Lung (tissue), 17 donors: ENCODE measurements at places on chromosomes 16 and 17. TPM values are rescaled to one million over a fixed set of nuclear protein-coding genes. Genes with fewer than 3 reads are reported as not detected.

CCL3 gene
- polyA plus RNA-seq, result 7.8 TPM

CCL7 gene
- 44.9 TPM for polyA plus RNA-seq

ERI2 gene
- polyA plus RNA-seq, result 9.3 TPM

PRAC2 gene
- polyA plus RNA-seq, result not detected

ABCA6 gene
- 1.9 TPM for polyA plus RNA-seq

ARHGAP23 gene
- 18.3 TPM for polyA plus RNA-seq

KRT37 gene
- not detected for polyA plus RNA-seq

PHOSPHO1 gene
- polyA plus RNA-seq, result 2.2 TPM

KRT27 gene
- polyA plus RNA-seq, result 1.5 TPM

USP32 gene
- 36.9 TPM for polyA plus RNA-seq

CMTM2 gene
- 14.1 TPM for polyA plus RNA-seq

ZACN gene
- polyA plus RNA-seq, result 1.4 TPM

ST6GALNAC2 gene
- 12.1 TPM for polyA plus RNA-seq

NACA2 gene
- 0.07 TPM for polyA plus RNA-seq

SLFN13 gene
- polyA plus RNA-seq, result 5.2 TPM

GRB7 gene
- 13.4 TPM for polyA plus RNA-seq

GUCY2D gene
- 0.51 TPM for polyA plus RNA-seq

IGSF6 gene
- 54.3 TPM for polyA plus RNA-seq

MYH2 gene
- polyA plus RNA-seq, result 0.02 TPM

PABPN1L gene
- 0.03 TPM for polyA plus RNA-seq

LRRC75A gene
- polyA plus RNA-seq, result 0.68 TPM

SNF8 gene
- polyA plus RNA-seq, result 117 TPM

HEXD gene
- 57.3 TPM for polyA plus RNA-seq

EMP2 gene
- polyA plus RNA-seq, result 74.3 TPM

TBC1D3 gene
- not detected for polyA plus RNA-seq

TM4SF5 gene
- polyA plus RNA-seq, result not detected

HOXB3 gene
- polyA plus RNA-seq, result 1.9 TPM

SCNN1B gene
- 41.4 TPM for polyA plus RNA-seq

PITPNM3 gene
- 2.0 TPM for polyA plus RNA-seq

ACSM3 gene
- 10.3 TPM for polyA plus RNA-seq

HBM gene
- not detected for polyA plus RNA-seq

LHX1 gene
- not detected for polyA plus RNA-seq

CMTM1 gene
- 2.0 TPM for polyA plus RNA-seq

CCL17 gene
- polyA plus RNA-seq, result 39.3 TPM

DNAAF1 gene
- polyA plus RNA-seq, result 11.5 TPM

SIRT7 gene
- 30.5 TPM for polyA plus RNA-seq

HCRT gene
- not detected for polyA plus RNA-seq

TMEM238L gene
- polyA plus RNA-seq, result not detected

RMI2 gene
- polyA plus RNA-seq, result 7.2 TPM

ABAT gene
- polyA plus RNA-seq, result 4.5 TPM

FOXJ1 gene
- polyA plus RNA-seq, result 32.5 TPM

HOXB13 gene
- polyA plus RNA-seq, result not detected

CCDC40 gene
- 6.0 TPM for polyA plus RNA-seq

SLC47A1 gene
- 2.8 TPM for polyA plus RNA-seq

HSD17B2 gene
- polyA plus RNA-seq, result 3.0 TPM

SPNS2 gene
- 60.1 TPM for polyA plus RNA-seq

ANKRD13B gene
- 2.7 TPM for polyA plus RNA-seq

TUBB3 gene
- 1.3 TPM for polyA plus RNA-seq

TSPAN10 gene
- polyA plus RNA-seq, result 0.85 TPM

MMP25 gene
- 94.4 TPM for polyA plus RNA-seq

JPH3 gene
- 0.05 TPM for polyA plus RNA-seq

CFAP119 gene
- 13.8 TPM for polyA plus RNA-seq
